ENCODE measurements at places on chromosomes 13 and 19.

DNA sequence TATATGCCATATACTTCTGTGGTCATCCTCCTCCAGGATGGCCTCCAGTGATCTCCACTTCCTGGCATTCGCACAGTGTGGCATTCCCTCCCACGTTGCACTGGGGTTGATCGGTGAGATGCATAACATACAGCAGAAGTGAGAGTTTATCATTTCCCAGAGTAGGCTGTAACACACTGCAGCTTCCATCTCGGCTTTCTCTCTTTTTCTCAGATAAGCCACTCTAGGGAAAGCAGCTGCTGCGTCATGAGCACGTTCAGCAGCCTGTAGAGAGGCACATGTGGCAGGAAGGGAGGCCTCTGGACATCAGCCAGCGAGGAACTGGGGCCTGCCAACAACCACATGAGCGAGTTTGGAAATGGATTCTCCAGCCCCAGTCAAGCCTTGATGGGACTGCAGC, 807.1 kb downstream of the DIAPH3 start:
- DNase-seq = no peak

DNA sequence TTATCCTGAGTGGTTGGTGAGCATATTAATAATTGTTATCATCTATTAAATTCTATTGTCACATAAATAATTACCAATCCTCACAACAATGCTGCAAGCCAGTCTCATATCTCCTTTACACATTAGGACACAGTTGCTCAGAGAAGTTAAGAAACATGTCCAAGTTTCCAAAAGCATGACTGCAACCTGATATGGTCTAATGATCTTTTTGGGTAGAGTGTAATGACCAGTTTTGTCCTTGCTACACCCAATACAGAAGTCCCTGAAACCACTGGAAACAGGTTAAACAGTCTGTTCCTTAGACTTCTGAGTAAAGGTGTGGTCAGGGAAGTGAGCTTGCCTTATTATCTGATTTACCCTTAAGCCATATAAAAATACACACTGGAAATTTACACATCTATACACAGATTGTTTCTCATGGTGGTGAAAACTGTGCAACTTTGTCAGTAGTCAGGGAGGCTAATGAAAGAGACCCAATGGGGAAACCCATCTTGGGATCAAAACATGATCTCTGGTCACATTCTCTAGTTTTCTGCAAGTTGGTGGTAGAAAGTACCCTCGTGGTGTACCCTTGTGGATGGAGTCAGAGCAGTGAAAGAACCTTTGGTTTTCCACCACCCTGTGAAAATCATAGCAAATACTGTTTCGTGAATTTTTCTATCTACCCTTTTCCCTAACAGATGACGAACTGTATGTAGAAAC, 146.0 kb upstream of the KLF12 start:
- no peak for DNase-seq

- peak; percentile 24 for DNase-seq
Measured at GRCh38 chr19:53157626-53158025, 1.2 kb downstream of the ZNF347 start.

DNA sequence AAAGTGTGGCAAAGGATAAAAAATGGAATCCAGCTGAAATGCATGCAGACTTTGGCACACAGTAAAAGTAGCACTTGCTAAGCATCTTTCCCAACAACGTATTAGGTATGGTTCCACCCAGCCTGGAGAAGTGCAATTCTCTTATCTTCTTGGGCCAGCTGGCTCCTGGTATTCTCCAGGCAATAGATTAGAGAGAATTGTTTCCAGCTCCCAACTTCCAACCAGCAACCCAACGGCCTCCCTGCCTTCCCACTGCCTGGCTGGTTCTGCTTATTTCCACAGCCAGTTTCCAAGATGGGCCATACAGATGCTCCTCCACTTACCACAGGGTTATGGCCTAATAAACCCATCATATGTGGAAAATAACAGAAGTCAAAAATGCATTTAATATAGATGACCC, 133.4 kb downstream of the OXGR1 start:
- DNase-seq = no peak

DNA sequence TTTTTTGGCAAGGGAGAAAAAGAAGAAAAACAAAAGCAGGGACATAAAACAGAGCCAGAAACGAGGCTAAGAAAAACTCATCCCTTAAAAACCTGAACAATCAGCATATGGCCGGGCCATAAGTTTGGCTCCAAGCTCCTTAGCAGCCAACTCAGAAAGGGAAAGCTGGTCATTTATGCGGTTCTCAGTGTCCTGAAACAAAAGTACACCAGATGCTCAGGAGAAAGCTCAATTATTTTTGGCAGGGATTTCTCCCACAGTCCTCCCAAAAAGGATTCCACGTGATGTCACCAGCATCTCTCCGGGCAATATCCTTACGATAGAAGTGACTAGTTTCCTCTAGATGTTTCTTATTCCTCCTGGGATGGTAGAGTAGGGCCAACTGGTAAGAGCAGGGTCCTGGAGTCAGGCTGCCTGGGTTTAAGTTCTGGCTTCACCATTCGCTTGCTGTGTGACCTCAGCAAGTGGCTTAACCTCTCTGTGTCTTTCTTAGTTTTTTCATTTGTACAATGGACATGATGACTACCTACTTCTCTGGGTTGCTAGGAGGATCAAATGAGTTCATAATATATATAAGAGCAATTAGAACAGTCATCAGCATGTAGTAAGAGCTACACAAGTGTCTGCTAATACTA, 34.0 kb downstream of the PIN1 start:
- DNase-seq = no peak

- peak; percentile 25 for DNase-seq
Measured at GRCh38 chr19:10518444-10519361, 1.5 kb upstream of the S1PR5 start.

GRCh38 chr13:107375701-107376340, 807.9 kb upstream of the ARGLU1 start:
- no peak for DNase-seq

GRCh38 chr19:28539759-28540158, 673.2 kb downstream of the UQCRFS1 start:
- no peak for DNase-seq

DNA sequence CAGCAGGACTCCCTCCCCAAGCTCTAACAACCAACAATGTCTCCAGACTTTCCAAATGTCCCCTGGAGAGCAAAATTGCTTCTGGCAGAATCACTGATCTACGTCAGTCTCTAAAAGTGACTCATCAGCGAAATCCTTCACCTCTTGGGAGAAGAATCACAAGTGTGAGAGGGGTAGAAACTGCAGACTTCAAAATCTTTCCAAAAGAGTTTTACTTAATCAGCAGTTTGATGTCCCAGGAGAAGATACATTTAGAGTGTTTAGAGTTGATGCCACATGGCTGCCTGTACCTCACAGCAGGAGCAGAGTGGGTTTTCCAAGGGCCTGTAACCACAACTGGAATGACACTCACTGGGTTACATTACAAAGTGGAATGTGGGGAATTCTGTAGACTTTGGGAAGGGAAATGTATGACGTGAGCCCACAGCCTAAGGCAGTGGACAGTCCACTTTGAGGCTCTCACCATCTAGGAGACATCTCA, 6.2 kb upstream of the CEACAM5 start:
- no peak for DNase-seq
